Fibroblast of gingiva (primary cell): ENCODE measurements at places on chromosomes 2 and 18.

DNA sequence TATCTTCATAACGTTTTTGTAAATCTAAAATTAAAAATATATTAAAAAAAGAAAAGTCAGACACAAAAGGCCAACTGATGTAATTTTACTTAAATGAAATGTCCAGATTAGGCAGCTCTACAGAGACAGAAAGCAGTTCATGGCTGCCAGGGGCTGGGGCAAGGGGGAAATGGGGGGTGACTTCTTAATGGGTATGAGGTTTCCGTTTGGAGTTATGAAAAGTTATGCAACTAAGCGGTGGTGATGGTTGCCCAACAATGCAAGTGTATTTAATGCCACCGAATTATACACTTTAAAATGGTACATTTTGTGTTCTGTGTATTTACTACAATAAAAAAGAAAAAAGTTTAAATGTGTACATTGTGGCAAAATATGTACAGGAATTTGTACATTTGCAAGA lies 70.2 kb upstream of the TEX51 start:
- no peak for DNase-seq

DNA sequence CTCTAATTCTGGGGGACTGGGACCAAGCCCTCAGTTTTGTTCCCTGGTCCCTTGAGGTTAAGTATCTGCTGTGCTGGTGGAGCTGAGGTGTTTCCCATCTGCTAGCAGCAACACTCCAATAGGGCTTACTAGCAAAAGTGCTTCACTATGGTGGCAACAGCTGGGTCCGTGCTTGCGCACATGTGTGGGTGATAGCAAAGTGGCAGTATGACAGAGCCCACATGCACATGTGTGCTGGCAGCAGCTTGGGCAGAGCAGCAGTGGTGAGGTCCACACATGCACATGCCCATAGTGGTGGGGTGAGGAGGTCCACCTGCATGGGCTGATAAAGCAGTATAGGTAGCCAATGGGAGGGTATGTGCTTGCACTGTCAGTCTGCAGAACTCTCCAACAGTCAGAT lies 1723.7 kb downstream of the SUCLG1 start:
- DNase-seq: no peak

- peak; percentile 40 for DNase-seq
Measured at GRCh38 chr2:174794851-174795374, 30.6 kb upstream of the CHRNA1 start.

- DNase-seq: no peak
Measured at GRCh38 chr2:202116691-202117090, 43.6 kb downstream of the KIAA2012 start.

DNA sequence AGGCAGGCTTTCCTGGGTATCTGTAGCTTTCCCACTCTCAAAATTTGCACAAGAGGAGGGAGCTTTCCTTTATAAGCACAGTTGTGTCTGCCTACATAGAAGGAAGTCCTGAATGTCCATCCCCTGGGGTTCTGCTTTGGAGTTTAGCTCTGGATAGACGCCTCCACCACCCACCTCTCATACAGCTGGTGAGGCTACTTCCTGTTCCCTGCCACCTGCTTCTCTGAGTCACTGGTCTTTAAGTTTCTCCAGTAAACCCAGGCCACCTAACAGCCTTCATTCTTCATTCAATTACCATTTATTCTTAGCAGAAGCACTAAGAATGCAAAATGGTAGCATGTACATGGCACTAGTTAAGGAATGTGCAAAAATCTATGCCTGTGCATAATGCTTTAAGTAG lies 407.8 kb downstream of the CDH2 start:
- DNase-seq: no peak

DNA sequence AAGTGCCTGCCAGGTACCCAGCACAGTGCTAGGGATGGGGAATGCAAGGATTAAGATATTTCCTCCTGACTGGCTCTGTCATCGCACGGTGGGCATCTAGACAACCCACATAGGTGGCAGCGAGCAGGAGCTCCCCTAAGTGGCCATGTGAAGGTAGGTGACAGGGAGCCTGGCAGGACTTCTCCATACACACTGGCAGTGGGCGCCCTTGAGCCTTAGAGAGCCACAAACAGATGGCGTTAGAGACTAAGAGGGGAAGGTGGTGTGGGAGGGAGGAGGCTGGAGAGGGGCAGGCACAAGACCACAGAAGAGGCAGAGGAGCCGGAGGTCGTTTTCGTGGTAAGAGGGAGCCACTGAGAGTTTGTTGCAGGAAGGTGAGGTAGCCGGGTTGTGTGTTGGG lies 15.2 kb downstream of the PRELID3A start:
- DNase-seq: no peak

GRCh38 chr2:218019411-218020060 lies 16.7 kb upstream of the TNS1 start:
- DNase-seq: no peak

DNA sequence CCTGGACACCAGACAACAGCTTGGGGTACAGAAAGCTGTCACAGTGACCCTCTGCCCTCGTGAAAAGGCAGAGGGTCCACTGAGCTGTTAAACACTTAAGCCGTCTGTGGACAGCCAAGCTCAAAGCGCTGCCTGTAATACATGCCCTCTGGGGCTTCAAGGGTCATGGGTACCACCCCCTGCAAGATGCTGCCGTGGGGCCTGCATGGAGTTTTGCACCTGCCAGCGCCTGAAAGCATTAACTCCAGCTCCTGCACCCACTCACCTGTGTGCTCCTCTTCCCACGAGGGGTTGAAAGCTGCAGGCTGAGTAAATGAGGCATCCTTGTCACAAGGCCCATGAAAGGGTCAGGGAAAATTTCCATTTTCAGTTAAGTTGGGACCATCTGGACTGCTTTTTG lies 70.6 kb upstream of the PHLPP1 start:
- DNase-seq: no peak

GRCh38 chr2:49044350-49045079 lies 109.8 kb downstream of the FSHR start:
- no peak for DNase-seq

GRCh38 chr2:240636563-240637115 lies 11.4 kb downstream of the GPR35 start:
- no peak for DNase-seq

DNA sequence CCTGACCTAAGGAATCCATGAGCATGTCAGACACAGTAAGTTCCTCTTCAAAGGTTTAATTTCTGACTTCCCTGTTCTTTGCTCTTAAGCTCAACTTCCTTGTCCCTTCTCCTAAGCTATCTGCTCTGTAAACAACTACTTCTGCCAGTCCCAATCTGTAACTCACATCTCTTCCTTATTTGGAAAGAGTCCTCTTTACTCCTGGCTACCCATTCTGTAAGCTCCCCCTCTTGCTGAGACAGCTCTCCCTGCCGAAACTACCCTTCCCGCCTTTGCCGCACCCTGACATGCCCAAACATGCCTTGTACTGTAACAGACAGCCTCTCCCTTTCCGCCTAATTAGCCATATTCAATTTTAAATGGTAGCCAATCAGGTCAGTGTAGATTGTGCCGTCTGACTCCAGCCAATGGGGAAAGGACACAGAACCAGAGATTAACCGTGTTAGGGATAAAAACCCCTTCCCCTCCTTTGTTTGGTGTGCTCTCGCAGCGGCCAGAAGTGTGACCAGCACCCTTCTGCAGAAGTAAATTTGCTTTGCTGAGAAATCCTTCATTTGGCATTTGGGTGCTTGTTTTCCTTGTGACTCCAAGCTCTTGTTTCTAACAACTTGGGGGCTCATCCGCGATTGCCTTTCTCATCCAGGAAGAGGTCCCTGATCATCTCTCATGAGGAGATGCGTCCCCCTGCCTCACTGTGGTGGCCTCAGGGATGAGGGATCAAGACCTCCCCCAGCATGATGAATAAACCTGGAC lies 49.0 kb downstream of the PIAS2 start:
- DNase-seq: no peak

- peak; percentile 55 for DNase-seq
Measured at GRCh38 chr2:174683392-174683759, 80.9 kb downstream of the CHRNA1 start.
